ENCODE measurements at places on chromosomes 2 and 18.
A peak's percentile ranks its signal among the peaks of the same experiment; 100 is the strongest.

DNA sequence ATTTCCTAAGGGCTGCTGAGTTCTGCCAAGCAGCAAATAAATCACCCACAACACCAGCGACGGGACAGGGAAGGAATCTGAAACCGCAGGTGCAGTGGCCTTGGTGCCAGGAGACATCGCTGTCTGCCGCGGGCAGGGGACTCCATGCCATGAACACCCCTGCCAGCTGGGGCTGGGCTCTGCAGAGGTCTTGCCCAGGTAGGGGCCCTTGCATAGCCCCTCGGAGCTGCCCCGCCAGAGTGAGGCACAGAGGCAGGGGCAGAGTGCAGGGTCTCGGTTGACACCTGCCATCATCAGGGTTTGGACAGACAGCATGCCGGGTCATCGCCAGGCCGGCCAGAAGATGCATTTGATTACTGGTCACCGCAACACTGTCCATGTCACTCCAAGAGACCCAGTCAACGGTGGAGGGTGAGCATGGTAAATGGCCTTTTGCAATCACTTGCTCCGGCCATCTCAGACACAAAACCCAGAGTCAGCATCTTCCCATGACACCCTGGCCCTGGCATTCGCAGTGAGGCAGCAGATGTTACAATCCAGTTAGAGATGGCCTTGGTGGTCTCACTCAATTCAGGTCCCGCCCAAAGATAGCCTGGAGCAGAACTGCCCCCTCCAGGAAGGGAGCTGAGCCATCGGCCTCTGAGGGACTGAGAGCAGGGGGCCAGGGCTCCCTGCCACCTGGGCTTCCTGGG, 255.4 kb downstream of the NDUFA10 start:
- DNase-seq: no peak

GRCh38 chr2:168773719-168774521, 28.5 kb upstream of the NOSTRIN start:
- DNase-seq: peak; percentile 23

DNA sequence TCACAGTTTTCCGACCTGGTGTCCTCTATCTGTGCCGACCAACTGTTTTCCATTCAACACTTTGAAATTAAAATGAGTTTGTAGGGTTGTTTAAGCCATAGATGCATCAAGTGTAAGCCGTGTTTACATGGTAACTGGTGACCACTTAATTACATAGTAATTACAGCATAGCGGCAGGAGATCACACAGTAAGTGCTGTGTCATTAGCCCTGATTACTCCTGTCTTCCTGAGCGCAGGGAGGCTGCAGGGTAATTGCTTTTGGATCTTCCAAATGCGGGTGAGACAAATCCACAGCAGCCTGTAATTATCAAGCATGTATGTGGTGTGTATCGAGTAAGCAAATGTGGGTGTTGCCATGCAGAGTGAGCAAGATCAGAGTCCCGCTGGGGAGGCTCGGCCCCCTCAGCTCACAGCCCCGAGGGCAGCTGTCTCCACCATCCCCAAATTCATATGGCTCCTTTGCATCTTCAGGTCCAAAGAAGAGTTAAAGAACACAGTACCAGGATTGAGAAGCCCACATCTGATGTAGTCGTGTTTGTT, 71.5 kb upstream of the HDAC4 start:
- no peak for DNase-seq

GRCh38 chr2:64065516-64065915, 46.3 kb upstream of the VPS54 start:
- no peak for DNase-seq

DNA sequence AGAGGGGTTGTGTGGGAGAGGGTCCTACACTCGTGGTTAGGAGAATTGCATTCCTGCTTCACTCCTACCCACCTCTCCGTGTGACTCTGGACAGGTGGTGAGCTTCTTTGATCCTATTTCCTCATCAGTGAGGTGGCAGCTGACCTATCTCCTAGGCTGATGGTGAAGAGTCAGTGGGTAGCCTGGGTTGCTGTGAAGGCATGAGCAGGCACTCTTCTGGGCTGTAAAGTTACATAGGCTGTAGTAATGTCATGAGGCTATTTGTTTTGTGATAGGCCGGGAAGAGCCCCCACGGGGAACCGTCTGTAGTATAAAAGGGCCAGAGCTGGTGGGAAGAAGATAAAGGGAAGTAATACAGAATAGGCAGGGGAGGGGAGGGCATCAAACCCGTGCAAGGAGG, 83.8 kb downstream of the TMEM247 start:
- DNase-seq: no peak

GRCh38 chr18:39753178-39753577, 2187.6 kb upstream of the CELF4 start:
- no peak for DNase-seq

DNA sequence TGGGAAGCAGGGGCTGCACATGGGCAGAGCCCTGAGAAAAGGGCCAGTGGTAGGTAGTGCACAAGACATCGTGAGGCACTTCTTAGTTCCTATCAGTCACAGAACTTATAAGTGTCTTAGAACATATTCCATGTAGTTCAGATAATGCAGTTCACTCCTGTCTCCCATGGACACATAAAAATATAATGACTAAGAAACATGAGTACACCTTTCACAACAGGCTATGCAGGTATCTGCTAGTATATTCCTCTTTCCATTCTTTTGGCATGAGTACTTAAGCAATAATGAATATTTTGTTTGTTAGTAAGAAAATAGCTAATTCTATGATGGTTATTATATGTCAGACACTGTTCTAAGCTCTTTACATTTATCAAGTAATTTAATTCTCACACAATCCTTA, 808.4 kb downstream of the BCL11A start:
- no peak for DNase-seq

DNA sequence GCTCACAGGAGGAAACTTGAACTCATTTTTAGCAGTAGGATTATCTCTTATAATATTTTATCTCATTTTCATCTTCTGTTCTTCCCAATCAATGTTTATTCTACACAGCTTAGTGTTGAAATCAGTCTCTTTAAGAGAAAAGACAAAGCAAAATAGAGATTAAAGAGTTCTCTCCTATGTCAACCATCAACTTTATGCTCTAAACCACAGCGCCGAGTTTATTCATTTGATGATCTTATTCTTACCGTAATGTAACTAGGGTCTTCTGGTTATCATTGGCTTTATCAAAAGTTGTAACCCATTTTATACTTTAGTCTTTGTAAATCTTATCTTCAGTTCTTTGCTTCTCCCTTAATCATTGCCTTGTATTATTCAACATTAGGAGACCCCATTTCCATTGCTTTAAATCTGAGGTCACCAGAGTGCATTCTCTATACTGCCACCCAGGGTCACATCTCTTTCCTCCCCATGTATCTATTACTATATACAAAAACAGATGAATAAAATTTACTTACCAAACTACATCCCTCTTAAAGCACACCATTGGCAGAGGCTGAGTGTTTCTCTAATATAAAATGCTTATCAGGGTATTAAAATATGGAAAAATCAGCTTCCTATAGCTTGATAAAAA, 22.8 kb upstream of the ERMN start:
- no peak for DNase-seq

GRCh38 chr18:26483633-26484032, 64.7 kb downstream of the KCTD1 start:
- no peak for DNase-seq

- no peak for DNase-seq
Observed at GRCh38 chr2:168171059-168171762, 76.2 kb downstream of the STK39 start.
